Kidney glomerular epithelial cell (primary cell): ENCODE measurements at places on chromosomes 13 and 19.

DNA sequence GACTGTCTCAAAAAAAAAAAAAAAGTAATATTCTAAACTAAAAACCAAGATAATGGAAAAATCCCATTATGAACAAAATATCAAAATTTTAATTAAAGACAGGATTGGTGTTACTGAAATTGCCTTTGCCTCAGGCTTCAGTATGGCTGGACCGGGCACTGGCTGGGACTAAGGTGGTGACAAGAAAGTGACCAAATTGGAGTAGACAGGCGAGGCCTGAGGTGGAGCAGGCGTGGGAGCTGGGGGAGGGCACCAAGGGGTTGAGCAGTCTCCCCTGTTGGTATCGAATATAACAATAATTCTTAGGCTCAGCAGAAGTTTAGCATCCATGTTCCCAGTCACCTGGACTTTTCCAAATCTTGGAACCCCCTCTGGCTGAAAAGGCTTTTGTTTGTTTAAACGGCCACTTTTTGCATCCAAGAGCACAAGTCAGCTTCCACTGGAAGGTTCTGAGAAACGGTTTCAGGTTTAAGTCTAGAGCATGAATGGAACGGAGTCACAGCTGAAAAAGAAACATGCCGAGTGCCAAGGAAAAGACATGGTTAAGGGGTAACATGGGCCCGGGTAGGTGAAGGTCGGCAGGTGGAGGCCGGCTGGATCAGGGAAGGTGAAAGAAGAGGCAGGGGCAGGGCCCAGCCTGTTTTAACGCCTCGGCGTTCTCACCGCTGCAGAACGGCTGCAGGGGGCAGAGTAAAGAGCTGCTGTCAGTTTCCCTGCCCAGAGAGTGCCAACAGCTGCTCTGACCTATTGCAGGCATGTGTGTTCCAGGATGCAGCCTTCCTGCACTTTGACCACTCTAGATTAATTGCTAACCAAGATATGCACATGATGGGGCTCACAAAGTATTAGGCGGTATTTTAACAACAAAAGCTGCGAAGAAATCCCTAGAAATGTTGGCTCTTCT lies 104.4 kb downstream of the TM9SF2 start:
- DNase-seq = peak; percentile 45

- DNase-seq = no peak
Measured at GRCh38 chr13:68736961-68737360, 1370.7 kb upstream of the ATXN8OS start.

DNA sequence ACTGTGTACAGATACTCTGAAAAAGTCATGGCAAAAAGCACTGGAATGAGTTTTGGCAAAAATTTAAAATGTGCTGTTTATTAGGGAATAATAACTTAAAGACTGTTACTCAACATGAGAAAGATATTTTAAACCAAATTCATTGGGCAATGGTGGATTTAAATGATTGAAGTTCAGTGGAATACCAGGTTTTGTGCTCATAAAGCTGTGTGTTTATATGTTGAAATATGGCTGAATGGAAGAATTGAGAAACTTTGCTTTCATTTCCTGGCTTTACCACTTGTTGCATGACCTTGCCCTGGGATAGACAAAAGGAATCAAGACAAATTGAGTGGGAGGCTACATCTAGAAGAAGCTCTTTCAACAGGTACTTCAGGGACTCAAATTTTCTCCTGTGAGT lies 246.4 kb downstream of the GPC5 start:
- DNase-seq = no peak

DNA sequence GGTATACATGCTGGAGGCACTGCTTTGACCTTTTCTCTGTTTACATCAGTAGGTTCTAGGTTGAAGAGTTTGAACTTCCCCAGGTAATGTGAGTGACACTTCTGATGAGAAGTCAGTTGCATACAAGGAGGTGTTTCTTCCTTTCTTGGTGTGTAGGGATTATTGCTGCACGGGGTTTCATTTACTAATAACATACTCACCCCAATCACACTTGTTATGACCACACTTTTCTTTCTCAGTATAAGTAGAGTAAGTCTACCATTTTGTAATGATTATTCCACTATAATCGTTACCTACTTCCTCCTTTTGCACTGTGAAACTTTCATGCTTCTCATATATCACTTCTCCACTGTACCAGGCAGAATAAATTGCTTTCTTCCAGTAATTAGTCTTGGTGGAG lies 138.0 kb downstream of the TNFSF13B start:
- DNase-seq = no peak

GRCh38 chr13:96769874-96770273 lies 224.4 kb downstream of the OXGR1 start:
- DNase-seq = no peak

- DNase-seq = no peak
Measured at GRCh38 chr13:35485424-35485823, 8.9 kb upstream of the MAB21L1 start.

DNA sequence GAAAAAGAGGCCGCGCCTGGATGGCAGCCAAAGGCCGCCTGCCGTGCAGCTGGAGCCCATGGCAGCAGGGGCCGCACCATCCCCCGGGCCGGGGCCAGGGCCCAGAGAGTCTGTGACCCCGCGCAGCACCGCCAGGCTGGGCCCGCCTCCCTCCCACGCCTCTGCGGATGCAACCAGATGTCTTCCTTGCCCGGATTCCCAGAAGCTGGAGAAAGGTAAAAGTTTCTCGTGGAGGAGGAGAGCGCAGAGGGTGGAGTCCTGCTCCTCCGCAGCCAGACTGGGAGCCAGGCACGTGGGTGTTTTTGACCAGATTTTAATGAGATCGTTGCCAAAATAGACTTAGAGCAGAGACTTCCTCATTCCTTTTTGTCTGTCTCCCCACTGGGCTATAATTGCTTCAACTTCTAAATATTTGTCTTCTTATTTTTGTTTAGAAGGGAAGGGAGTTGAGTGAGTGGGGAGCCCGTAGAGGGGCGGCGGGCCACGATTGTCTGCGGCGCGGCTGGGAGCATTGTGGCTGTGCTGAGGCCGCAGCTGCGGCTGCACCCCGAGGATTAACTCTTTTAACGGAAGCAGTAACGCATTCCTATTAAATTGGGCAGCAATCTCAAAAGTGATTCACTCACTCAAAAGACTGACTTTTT lies 22.8 kb upstream of the NDUFS7 start:
- DNase-seq = peak; percentile 66

- no peak for DNase-seq
Measured at GRCh38 chr19:35132254-35132653, 2.6 kb downstream of the LGI4 start.

GRCh38 chr19:46602392-46603194 lies 1.5 kb downstream of the CALM3 start:
- DNase-seq = no peak

DNA sequence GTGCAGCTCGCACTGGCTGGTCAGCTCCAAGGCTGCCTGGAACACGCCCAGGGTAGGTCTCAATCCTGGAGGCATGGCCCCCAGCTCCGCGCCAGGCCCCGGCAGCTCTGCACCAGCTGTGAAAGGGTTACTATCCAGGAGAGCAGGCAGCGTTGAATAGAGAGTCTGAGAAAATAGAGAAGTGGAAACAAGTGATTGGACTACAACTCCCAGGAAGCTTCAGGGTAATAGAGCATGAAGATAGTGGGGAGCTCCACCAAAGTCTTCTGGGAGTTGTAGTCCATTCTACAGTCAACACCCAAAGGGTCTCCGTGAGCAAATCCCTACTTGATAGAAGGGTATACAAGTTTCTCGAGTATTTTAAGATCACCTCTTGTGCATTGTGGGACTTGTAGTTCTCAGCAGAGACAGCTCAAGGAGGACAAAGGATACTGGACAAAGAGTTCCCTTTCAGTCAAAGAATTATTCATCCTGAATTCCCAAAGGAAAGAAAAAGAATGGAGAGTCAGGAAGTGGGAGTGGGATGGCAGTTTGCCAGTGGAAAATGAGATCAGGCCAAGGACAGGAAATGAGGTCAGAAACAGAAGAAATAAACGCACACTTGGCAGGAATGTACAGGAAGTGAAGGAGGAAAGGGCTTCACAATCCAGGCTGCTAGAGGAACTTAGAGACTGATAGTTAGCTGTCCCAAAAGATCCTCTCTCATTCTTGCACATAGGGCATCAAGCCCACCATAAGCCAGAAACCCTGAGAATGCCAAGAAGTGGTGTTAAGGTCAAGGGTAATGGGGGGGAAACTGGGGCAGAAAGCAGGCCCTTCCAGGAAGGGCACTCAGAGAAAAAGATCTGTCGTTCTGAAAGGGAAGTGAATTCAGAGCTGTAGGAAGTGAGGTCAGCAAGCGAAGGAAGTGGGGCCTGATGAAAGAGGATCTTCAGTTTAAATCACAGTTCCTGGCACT lies 5.5 kb upstream of the MAMSTR start:
- DNase-seq = peak; percentile 93

DNA sequence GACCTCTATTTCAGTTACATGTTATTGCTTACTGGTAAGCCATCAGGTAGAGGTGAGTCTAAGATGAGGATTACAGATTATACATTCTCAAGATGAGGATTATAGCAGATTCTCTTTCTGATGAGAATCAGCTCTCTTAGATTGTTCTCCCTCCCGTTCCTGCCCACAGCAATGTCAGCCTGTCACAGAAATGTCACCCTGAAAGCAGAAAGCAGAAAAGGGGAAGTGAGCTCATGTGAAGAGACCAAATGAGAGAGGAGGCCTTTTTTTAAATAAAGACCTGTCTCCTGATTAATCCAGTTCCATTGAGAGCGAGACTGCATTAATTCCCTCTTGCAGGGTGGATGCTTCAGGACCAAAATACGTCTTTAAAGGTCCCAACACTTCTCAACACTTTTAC lies 445.6 kb downstream of the KCTD12 start:
- no peak for DNase-seq

DNA sequence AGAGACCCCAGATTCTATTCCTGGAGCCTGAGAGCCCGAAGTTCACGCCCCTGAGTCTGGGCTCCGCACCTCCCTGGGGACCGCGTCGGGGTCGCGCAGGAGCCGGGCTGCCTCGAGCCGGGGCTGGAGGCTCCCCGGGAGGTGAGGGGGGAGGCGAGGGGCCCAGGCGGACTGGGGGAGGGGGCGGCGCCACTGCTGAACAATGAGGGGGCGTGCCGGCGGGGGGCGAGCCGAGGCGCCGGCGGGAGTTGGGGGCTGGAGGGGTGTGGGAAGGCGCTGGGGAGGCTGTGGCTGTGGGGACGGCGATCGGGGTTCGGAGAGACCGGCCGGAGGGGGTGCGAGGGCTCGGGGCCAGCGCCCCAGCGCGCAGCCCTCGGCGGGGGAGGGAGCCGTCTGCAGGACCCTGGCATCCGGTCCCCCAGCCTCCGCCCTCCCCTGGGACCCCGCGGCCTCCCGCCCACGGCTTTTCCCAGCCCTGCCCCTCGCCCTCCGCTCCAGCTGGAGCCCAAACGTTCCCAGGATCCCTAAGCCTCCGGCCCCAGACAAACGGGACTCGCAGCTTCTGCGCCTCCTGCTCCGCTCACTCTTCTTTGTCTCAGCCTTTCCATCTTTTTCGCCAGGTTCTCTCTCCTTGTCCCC lies 922 bp downstream of the PLEKHG2 start:
- DNase-seq = no peak

GRCh38 chr19:53545271-53546065 lies 7.5 kb downstream of the ZNF331 start:
- DNase-seq = no peak

- no peak for DNase-seq
Measured at GRCh38 chr19:39130337-39131254, 5.0 kb downstream of the PAK4 start.

DNA sequence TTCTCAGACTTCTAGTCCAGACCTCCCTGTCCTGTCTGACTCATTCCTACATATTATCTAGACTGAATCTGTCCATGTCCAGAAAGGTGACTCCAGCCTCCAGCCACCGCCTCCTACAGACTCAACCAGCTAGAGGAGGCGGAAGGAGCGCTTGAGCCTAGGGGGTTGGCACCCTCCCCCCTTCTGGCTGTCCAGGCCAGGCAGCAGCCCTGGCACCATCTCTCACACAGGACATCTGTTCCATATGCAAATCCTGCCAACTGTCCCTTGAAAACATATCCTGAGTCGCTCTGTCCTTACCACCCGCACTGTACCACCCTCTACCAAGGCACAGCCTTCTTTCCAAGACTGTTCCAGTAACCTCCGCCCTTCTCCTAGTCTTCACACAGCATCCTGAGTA lies 150.7 kb upstream of the WASF3 start:
- no peak for DNase-seq

DNA sequence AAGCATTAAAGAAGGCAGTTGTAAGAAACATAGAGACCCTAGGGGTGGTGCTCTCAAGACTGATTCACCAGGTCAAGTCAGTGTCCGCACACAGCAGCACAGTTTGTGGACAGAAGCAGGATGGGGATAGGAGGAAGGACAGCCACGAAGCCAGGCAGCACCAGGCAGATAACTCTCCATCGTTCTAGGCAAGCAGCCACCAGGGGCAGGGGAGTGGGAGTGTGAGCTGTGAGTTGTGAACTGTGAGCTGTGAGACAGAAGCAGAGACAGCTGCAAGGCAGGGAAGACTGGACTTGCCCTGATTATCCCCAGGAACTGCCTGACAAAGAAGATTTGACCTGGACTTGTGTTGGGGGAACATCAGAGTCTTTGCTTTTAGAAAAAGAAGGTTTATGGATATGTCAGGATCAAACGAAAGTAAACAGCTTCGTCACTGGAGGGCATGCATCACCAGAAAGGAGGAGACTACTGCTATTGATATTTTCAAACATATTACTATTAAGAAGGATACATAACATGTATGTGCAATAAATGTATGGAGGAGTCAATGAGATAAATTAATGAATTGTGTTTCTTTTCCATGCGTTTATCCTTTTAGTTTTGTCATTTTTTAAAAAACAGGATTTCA lies 286.1 kb downstream of the IRS2 start:
- DNase-seq = no peak
